ENCODE measurements at places on chromosomes 12 and 14.

- DNase-seq: no peak
These were observed 7.0 kb downstream of the ITGB7 start for GRCh38 chr12:53200107-53200457.

- DNase-seq: no peak
These were observed 103.6 kb downstream of the ADGRD1 start for GRCh38 chr12:131057211-131057721.

DNA sequence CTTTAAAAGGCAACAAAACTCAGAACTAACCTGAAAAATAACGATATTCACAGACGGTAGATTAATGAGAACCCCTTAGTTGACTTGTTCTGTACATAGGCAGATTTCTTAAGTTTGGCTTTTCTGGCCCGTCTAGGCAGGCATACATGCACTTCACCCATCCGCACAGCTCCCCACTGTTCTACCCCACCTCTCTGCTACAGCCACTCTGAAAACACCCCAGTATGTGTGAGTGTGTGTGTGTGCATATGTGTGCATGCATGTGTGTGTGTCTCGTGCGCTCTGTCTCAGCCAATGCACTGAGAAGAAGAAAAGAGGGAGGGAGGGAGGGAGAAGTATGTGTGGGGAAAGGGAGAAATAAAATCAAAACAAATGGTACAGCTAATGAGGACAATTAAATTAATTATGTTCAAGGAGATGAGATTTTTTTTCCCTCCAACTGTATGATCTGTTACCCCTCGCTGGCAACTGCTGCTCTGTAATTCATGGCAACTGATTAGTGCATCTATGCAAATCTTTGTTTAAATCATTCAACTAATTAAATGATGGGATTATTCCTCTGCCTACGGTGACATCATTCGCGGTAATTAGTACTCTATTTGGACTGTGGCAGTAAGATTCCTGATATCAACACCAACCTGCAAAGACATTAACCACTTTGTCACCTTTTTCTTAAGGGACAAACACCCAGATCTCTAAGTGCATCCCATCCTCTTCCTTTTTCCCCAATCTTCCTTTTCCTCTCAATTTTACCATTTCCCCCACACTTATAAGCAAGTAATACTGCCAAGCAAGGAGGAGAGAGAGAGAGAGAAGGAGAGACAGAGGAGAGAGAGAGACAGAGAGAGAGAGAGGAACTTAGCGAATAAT is 2.2 kb upstream of the LMO3 start:
- DNase-seq: no peak

- DNase-seq: no peak
These were observed 146.5 kb downstream of the KIF26A start for GRCh38 chr14:104284636-104285507.

DNA sequence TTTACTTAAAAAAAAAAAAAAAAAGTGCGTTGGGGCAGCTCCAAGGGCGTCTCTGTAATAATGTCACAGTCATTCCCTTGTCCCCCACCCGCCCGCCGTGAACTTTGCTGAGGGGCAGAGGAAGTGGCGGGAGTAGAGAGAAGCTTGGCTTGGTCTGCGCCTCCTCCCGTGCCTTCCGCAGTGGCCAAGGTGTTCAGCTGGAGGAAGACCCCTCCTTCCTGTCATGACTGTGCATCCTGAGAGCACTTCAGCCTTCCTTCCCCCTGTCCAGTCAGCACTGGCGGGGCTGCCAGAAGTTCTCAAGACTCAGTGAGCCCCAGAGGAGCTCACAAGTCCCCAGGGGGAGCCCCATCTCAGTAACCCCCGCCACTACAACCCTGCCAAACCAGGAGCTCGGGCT is 32.2 kb downstream of the AACS start:
- DNase-seq: no peak

- no peak for DNase-seq
These were observed 65.3 kb downstream of the DPF3 start for GRCh38 chr14:72828604-72829003.

- peak; percentile 68 for DNase-seq
These were observed 201.2 kb upstream of the PRICKLE1 start for GRCh38 chr12:42790761-42791151.

All from fibroblast of skin of right quadriceps (primary cell).